ENCODE measurements at places on chromosomes 12 and 14.
A peak's percentile ranks its signal among the peaks of the same experiment; 100 is the strongest.

DNA sequence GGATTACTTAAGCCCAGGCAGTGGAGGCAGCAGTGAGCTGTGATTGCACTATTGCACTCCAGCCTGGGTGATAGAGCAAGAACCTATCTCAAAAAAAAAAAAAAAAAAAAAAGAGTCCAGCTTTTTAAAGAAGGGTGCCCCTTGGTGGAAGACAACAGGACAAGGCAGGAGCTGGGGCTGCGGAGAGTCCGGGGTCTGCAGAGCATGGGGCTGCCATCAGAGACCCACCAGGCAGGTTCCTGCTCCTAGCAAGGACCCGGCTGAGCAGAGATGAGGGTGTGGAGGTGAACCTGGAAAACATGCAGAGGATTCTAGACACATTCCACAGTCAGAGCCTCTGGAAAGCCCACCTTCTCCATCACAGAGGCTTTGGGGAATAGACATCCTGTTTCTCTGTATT, 21.0 kb upstream of the CIPC start:
- no peak for DNase-seq

DNA sequence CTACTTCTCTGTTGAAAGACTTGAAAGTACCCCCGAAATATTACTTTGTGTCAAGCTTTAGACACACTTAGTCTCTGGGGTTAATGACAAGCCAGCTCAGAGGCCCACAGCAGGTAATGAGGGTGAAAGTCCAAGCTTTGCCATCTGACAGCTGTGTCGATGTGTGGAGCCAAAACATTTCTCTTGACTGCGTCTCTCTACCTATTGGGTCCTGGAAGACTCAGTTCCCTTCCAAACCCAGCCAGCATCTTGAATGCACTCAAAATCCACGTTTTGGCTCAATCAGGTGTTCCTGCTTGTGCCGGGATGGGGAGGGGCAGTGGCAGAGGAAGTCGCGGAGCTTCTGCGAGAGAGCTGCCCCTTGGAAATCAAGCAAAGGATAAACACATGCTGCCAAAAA, 3.2 kb downstream of the PLXNC1 start:
- no peak for DNase-seq

- DNase-seq = no peak
These were observed 78.0 kb downstream of the GRIP1 start for GRCh38 chr12:66600903-66601302.

- no peak for DNase-seq
These were observed 91.3 kb upstream of the CEP83 start for GRCh38 chr12:94550964-94551363.

- no peak for DNase-seq
These were observed 285.2 kb upstream of the SYT10 start for GRCh38 chr12:33724867-33725266.

- DNase-seq = no peak
These were observed 42.4 kb downstream of the RDH12 start for GRCh38 chr14:67744046-67744445.

GRCh38 chr12:74626397-74626796, 88.8 kb downstream of the ATXN7L3B start:
- DNase-seq = no peak

GRCh38 chr12:103313894-103314293, 181.9 kb downstream of the C12orf42 start:
- no peak for DNase-seq

GRCh38 chr14:80926397-80927082, 15.0 kb downstream of the CEP128 start:
- no peak for DNase-seq

- DNase-seq = no peak
These were observed 90.2 kb upstream of the PLEKHG7 start for GRCh38 chr12:92612611-92613010.

DNA sequence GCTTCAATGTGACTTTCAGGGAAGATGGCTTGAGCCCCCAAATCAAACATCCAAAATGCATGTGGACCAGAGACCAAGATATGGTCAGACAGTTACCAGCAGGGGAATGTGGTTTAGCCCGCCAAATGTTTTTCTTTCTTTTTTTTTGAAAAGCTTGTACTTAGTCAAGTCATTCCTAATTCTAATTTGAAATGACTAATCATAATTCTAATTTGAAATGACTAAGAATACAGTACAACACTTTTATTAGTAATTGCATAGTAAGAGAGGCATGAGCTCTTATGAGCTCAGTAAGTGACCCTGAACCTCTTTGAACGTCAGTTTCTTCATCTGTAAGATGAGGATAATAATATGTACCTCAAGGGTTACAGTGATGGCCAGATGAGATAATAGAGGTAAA, 72.4 kb downstream of the HECTD4 start:
- DNase-seq = no peak

GRCh38 chr12:117809509-117809908, 159.3 kb downstream of the KSR2 start:
- no peak for DNase-seq

DNA sequence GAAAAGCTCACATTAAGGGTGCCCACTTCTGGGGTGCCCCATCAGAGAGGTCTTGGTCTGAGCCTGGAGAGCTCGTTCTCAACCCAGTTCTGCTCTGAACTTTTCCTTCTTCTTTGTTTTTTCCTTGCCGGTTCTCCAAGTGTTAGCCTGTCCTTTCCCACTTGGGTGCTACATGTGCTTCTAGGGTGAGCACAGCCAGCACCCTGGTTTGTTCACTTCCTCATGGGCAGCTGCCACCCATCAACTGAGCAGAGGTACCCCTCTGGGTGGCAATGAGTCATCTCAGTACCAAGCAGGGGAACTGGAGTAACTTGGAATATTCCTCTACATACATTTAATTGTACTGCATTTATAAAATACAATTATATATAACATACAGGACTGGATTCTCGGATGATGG, 3.9 kb upstream of the SYNE3 start:
- peak; percentile 41 for DNase-seq

DNA sequence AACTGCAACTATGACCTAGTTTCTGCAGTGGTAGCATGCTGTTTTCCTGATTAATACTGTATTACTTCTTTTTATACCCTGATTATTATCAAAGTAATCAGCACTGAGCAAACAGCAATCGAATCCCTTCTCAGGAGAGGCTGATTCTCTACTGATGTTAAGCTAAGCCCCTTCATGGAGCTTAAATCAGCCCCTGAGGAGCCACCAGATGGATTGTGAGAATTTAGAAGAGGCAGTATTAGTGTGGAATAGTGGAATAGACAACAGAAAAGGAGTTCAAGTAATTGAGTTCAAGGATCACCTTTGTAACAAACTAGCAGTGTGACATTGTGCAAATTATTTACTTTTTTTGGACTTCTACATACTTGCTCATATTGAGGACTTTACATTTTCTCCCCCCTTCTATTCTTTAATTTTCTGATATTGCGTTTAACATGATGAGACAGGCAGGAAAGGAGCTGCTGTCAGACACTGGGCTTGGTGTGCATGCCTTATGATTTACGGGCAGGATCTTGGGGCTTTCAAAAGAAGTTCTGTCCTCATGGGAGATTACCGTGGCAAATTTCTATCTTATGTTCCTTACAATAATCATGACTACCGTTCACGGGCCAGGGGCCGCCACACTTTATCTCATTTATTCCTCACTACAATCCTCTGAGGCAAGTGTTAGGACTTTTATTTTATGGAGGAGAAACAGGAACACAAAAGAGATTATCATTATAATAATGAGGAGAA, 68.0 kb downstream of the PTPRR start:
- no peak for DNase-seq

- DNase-seq = no peak
These were observed 359.2 kb upstream of the ATP2B1 start for GRCh38 chr12:90067791-90068190.

- DNase-seq = no peak
These were observed 31.7 kb downstream of the TNFAIP2 start for GRCh38 chr14:103155010-103155409.

GRCh38 chr12:104535369-104535768, 78.6 kb downstream of the CHST11 start:
- DNase-seq = no peak

DNA sequence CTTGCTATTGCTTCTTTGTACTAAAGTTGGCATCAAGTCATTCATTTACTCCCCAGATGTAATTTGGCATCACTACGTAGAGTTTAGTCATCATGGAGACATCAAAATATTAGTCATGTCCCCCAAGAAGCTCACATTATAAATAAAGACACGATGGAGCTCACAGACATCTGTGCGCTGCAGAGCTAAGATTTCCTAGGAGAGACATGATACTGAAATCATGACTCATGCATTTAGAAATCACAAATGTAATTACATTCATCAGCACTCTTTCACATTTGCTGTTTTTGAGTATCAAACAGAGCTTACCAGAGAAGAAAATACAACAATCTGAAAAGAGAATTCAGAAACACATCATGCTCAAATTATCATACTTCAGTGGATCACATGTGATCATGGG, 169.8 kb downstream of the LRIG3 start:
- DNase-seq = no peak

DNA sequence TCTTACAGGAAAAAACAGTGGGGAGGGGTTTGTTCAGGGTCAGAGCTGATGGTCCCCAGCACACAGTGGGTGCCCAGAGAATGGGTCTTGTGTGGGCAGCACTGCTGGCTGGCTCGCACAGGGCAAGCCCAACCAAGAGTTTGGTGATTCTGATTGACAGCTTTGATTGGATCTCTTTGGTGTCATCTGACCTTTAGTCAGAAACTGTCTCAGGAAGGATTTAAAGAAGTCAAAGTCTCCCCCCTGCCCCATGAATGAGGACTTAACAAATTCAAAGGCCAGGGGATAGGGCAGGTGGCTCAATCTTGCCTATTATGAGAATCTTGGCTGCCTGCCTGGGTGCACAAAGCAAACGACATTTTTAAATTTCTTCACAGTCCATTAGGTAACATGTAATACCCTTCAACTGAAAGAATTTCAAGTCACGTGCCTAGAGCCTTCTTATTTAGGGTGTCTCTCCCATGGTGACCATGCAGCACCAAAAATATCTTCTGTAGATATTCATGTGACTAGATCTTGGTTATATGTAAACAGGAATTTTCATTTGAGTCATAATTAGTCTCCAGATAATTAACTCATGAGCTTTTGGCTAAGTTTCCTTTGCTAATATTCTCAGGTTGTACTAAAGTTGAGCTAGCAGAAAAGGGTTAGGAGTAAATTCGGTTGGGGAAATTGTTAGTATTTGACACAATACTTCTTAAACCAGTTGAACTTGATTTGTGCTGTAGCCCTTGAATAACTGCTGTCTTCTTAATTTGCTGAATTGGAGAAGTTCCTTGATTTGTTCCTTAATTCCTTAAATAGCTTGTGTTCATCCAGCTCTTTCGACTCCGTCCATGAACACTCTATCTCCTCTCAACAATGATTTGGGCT, 54.5 kb upstream of the HECTD1 start:
- DNase-seq = no peak

DNA sequence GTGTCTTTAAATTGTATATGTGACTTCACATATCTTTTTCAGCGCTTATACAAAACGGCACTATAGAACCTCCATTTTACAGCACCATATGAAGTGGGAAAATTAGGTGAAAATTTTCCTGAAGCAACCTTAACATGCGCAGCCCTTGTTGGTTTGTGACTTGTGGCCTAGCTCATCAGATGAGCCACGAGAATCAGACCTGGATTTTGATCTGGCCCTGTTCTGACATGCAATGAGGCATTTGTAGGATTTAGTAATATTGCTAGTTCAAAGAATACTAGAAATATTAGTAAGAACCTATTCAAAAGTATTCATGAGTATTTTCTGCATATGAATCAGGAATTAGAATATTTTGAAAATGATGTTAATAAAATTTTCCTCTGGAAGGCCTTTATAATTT, 2.9 kb downstream of the CDKN1B start:
- no peak for DNase-seq

DNA sequence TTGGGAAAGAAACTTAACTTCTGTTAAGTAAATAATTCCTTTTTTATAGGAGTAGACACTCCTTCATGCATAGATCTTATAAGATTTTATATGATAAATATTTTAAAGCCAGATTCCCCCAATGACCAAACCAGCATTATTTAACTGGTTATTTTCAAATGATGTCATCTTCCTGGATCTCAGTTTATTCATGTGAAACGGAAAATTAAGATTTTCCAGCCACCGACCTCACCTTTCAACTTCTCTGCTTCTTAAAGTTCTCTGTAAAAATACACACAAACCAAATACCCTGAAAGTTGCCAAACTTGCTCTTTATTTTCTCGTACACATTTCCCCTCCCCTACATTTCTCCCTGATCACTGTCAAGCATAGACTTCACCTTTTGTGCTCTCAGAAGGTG, 364.2 kb downstream of the GALC start:
- DNase-seq = no peak

- no peak for DNase-seq
These were observed 2.2 kb downstream of the DACT1 start for GRCh38 chr14:58639842-58640484.

- no peak for DNase-seq
These were observed 14.9 kb upstream of the SCAF11 start for GRCh38 chr12:46005151-46005797.

GRCh38 chr12:130226771-130227170, 64.5 kb downstream of the FZD10 start:
- DNase-seq = no peak

DNA sequence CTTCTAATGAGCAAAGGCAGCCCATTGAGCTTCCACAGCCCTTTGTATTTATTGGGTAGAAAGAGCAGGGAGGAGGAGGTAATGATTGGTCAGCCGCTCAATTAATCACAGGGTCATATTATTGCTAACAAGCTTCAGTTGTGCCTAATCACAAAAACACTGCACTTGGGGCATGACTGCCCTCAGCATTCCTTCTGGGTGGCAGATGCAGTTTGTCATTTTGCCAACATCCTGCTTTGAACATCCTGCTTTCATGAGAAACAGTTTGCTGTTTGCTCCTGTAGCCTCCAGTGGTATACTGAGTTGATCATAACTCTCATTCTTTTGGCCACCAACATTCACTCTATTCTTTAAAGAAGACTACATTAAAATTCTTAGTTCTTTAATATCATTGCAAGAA, 462.9 kb upstream of the MIS18BP1 start:
- no peak for DNase-seq

DNA sequence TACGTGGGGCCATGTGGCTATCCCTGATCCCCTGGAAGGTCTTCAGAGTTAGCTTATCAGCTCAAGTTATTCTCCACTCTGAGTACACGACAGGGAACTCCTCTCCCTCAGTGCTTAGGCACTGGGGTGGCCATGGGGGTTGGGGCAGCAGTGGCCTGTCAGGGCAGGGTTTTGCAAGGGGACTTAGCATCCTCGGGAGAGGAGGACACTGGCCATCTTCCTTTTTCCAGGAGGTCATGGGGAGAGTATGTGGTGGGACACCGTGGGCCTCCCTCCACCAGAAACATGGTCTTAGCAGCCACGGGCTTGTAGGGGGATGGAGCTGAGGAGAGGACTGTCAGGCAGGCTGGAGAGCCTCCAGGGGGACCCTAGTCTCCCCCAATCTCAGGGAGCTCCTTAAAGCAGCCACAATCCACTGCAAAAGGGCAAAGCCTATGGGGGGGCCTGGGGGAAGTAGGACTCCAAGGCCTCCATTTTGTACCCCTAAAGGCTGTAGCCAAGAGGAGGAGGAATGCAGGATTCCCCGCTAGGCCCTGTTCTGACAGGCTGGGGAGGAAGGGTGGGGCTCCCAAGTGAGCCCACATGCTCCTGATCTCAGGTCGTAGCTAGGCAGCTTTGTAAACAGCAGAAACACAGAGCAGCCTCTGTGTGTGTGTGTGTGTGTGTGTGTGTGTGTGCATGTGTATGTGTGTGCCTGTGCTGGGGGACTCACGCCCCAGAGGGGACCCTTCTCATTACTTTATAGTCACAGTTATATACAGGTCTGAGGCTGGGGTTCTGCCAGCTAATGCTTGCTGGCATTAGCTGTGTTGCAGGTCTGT, 36.6 kb downstream of the KRT80 start:
- DNase-seq = no peak

Measured in stimulated activated CD8-positive, alpha-beta memory T cell treated with anti-CD3 and anti-CD28 coated beads, Interleukin-4, amount 100 ng/mL, for 48 hours (primary cell).